ENCODE measurements at places on chromosomes 3 and 15.

DNA sequence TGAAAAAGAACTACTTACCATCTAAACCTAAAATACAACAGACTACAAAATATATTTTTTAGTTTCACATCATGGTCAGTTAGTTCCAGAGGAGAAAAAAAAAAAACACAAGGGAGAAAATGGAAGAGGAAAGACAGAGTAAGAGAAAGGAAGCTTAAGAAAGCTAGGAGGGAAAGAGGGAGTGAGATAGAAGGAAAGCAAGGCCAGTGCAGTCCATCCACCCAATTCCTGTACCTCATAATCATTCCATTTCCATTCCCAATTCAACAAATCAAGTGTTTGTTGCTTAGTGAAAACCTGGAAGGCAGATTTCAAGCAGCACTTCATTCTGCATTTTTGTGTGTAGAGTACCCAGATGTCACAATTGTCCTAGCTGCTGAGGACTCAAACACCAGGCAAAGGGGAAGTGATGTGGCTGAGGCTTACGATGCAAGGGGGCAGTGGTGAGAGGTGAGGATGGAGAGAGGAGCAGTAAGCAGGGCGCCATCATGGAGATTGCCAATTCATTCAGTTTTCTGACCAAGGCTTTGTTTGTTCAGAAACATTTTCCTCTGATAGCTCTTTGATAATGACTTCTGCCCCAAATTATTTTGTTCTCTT lies 83.6 kb upstream of the GSK3B start:
- DNase-seq = peak; percentile 12

GRCh38 chr3:12751571-12751970 lies 7.5 kb downstream of the TMEM40 start:
- DNase-seq = no peak

DNA sequence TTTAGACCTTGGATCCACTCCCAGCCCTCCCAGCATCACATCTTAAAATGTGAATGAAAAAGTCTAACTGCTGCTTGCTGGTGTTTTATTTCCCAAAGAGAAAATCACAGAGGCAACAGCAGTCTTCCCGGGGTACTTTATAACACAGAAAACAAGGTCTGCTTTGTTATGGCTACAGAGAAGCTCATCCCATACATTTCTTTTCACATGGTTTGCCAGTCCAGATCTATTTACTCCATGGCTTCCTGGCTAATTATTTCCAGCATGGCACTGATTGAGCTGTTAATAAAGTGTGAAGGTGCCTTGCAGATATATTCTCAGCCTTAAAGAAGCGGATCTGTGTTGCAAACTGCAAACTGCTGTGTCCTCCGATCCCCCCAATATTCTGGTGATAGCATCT lies 466.1 kb upstream of the CFAP20DC start:
- DNase-seq = no peak

DNA sequence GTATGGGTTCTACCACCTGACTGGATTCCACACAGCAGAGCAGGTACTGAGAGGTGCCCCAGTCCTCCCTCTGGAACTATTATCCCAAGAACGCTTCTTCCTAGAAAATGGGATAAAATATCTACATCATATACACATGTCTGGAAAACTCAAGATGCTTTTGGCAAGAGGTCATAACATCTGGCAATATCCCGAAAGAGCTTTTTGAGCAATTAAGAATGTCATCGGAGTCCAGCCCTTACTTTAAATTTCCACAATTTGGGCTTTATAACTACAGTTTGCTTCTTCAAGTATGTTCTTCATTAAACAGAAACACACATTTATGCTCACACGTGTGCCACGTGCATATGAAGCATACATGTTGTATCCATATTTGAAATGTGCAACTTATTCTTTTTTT lies 365.9 kb upstream of the THBS1 start:
- DNase-seq = no peak

DNA sequence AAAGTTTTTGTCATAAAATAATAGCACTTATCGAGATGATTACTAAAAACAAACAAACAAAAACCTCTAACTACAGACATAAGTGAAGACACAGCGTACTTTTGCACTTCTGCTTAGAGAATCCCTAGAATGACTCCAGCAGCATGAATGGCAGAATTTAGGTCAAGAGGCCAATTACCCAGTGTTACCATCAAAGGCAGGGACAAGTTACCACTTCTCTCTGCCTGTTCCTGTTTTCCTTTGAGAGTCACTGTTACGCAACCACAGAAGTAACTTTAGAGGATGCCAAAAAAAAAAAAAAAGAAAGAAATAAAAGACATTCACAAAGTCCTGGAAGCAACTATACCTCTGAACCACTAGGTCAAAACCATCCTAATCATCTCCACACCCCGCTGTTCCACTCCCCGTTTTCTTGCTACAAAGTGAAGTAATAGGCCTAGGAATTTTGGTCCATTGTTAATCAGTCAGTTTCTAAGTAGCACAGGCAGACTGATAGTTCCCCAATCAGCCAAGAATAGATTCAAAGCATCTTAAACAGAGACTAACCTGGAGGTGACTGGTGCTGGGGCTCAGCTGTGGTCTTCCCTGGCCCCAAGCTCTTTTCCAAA lies 41.9 kb downstream of the FMN1 start:
- peak; percentile 42 for DNase-seq

GRCh38 chr3:100706365-100706764 lies 2.9 kb upstream of the TFG start:
- no peak for DNase-seq

DNA sequence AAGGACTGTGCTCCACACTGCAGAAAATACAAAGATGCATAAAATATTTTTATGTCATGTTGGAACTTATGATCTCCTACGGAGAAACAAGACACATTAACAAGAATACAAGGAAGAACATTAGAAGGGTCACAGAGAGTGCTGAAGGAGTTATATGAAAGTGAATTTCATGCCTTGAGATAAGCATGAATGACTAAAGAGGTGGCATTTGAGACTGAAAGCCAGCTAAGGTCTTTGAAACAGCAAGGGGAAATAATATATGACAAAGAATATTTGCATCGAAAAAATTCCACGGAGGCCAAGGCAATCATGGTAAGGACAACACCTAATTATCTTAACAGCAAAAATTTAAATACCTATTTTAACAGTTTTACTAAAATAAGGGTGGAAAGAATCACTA lies 12.5 kb downstream of the GSK3B start:
- DNase-seq = no peak

DNA sequence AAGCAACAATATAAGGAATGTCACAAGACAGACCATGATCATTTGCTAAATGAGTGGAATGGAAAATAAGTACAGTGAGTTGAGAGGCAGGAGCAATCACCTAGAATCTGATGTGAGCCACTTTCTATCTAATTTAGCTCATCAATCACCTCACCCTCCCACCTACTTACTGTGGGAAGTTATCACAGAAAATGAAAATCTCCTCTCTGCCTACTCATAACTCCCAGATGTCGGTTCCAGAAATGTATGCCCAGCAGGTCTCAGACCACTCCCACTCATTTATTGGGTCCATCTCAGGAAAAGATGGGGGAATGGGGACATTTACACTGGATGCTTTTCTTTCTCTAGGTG lies 270.9 kb downstream of the FHIT start:
- DNase-seq = no peak

GRCh38 chr3:4196506-4197147 lies 106.5 kb upstream of the SETMAR start:
- no peak for DNase-seq

DNA sequence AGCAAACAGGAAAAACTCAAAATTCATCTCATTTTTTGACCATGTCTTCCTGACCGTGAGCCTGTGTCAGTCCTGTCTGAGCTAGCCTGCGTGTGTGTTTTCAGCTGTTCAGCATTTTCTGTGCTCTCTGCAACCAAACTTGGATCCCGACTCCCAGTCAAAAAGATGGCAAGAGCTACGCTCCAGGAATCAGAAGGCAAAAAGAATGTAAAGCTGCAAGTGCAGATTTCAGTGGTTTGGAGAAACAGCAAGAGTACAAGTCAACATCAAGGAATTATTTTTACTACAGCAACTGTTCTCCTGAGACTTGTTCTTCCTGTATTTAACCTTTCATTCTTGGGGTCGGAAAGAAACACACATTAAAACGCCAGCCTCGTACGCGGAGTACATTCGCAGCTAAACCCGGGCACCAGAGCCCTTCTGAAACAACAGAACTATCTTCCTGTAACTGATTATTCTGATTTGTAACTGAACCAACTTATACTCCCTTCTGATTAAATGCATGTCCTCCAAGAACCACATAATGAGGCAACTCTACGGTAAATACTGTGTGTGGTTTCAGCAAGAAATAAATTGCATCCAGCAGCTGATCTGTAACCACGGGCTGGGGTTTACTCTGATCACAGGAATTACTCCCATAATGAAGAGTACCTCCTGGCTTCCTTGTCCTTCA lies 107.4 kb downstream of the LRIG1 start:
- DNase-seq = peak; percentile 90

- DNase-seq = peak; percentile 11
Measured at GRCh38 chr15:77541421-77542181, 91.1 kb downstream of the LINGO1 start.

GRCh38 chr3:94115482-94115881 lies 52.6 kb downstream of the NSUN3 start:
- peak; percentile 46 for DNase-seq

GRCh38 chr15:40263024-40263754 lies 19.7 kb downstream of the ANKRD63 start:
- DNase-seq = peak; percentile 84

DNA sequence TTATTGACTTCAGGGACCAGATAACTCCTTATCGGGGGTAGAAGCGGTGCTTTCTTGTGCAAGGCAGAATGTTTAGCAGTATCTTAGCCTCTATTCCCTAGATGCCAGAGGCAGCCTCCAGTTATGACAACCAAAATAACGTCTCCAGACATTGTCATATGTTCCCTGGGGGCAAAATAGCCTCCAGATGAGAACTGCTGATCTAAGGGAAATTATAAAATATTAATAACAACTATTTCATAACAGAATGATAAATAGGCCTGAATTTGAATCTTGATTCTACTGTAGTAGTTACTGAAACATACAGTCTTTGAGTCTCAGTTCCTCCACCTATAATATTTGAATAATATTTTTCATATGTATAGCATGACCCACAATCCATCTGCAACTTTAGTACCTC lies 1431.3 kb downstream of the ZPLD1 start:
- no peak for DNase-seq

DNA sequence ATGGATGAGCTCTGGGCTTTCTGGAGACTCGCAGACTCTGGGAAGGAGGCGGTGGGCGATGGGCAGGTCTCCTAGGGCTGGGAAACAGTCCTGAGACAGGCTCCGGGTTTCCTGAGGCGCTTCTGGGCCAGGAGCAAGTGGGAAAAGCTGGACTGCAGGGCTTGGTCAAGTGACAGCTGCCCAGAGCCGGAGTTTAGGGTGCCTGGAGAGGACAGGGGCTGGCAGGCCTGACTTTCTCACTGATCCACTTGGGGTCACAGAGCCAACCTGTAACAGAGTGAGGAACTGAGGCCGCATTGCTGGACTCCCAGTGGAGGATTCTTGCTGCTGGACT lies 107.9 kb downstream of the APBA2 start:
- no peak for DNase-seq

DNA sequence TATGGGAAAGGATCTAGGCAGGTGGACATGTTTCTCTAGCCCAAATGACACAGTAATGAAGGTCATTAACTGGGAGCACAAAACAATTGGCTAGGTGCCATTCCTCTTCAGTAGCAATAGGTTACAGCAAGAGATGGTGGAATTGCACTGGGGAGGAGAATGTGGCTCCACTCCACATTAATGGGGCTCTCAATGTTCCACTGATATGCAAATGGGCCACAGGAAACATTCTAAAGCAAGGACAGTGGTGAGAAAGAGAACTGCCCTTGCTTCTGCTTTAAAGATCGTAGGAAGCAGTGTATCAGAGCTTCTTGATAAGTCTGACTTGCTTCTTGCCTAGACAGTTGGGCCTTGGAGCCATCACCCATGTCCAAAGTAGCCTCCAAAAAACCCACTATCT lies 271.4 kb upstream of the PPP2R3A start:
- no peak for DNase-seq

DNA sequence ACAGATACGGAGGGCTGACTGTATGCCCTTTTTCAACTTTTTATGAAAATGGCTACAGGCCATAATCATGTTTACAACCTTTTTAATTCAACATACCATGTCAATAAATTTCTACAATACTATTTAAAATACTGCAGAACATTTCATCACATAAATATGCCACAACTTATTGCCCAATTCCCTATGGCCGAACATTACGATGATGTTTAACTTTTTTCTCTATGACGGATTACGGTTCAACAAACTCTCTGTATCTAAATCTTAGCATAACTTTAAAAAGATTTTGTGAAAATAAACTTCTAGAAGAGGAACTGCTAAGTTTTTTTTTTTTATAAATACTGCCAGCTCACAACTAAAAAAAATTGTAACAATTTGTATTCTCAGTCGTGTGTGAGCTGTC lies 220.4 kb downstream of the OSBPL10 start:
- DNase-seq = no peak

- DNase-seq = peak; percentile 56
Measured at GRCh38 chr3:134330883-134331810, 43.1 kb downstream of the AMOTL2 start.

DNA sequence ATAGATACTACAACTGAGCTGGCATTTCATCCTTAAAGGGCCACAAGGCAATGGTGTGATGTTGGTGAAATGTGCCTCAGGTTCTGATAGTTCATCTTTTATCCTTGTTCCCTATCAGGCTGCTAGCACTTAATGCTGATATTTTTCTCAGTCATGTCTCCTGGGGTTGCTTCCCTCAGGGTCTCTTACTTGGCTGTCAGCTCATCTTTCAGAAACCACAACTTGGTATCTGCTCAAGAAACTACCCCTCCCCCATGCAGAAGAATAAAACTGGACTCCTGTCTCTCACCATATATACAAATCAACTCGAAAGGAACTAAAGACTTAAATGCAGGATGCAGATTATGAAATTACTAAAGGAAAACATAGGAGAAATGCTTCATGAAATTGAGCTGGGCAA lies 308.1 kb downstream of the CHST2 start:
- DNase-seq = no peak

GRCh38 chr3:79661896-79662295 lies 105.9 kb downstream of the ROBO1 start:
- peak; percentile 43 for DNase-seq

GRCh38 chr3:135012101-135012500 lies 217.0 kb downstream of the EPHB1 start:
- no peak for DNase-seq

GRCh38 chr3:106957029-106957428 lies 420.2 kb upstream of the CCDC54 start:
- peak; percentile 36 for DNase-seq

Measured in astrocyte of the spinal cord (primary cell).